ENCODE measurements at places on chromosomes 3 and 15.

DNA sequence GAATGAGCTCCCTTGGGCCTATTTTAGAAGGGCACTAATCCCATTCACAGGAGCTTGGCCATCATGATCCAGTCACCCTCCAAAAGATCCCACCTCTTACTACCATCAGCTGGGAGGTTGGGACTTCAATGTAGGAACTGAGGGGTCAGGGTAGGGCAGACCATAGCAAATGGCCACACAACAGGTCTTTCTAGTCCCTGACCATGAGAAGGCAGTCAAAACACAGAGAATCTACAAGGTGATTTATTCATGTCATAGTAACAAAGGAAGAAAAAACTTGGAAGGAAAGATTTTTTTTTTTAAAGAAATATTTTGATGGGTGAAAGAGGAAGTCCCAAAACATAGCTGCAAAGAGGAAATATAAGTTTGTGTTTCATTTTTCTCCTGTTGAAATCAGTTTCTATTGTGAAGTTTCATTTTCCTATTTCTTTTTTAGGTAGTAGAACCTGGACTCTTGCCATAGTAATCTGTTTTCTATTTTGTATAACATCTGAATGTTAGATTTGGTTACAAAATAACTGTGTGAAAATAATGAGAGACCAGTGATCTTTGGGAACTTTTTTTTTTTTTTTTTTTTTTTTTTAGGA, 23.5 kb upstream of the TNFSF10 start:
- DNase-seq, result peak; percentile 32

GRCh38 chr3:46375218-46375617, 4.5 kb downstream of the CCR5 start:
- no peak for DNase-seq

- no peak for DNase-seq
Observed at GRCh38 chr3:51733859-51734571, 27.1 kb downstream of the GRM2 start.

DNA sequence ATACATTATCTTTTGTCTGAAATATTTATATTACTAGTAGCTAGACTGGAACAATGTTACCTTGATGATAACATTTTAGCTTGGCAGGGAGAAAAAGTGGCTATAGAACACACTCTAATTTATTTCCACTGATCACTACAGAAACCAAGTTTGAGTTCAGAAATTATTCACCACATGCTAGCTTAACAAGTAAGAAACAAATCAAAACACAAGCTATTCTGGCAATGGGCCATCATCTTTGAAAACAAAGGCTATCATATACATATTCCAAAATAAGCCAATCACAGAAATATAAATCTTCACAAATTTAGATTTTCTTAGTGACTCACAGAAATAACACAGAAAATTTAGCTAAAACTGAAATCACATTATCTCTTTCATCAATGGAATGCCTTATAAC, 17.1 kb downstream of the AQR start:
- DNase-seq, result no peak

GRCh38 chr3:30342318-30343060, 263.9 kb upstream of the TGFBR2 start:
- peak; percentile 88 for DNase-seq

GRCh38 chr3:173552526-173552925, 155.0 kb downstream of the NLGN1 start:
- DNase-seq, result peak; percentile 1

DNA sequence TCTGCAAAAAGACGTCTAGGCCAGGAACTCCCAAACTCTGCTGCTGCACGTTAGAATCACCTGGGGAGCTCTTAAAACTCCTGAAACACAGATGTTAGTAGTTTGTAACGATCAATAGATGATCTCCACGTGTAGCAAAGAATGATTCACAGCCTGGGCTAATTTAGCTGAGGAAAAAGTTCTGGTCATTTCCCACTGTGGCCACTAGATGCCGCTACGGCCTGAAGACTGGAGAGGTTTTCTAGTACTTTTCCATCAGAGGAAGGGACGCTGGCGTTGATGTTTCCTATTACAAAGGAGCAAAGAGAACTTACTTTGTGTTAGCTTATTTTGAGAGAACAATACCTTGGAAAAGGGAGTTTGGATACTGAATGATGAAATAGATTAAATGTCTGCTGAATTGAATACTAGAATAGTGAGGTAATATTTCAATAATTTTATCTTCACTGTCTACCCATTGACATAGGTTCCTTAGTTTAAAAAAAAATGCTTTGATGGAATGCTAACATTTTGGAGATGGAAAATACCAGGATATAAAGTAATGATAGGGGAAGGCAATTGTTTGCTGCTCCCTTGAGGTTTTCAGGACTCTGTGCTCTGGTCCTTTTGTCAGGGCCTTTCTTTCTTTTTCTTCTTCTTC, 159.1 kb downstream of the P3H2 start:
- DNase-seq, result peak; percentile 74

- DNase-seq, result no peak
Observed at GRCh38 chr3:45537616-45537969, 57.0 kb upstream of the LIMD1 start.

- DNase-seq, result peak; percentile 56
Observed at GRCh38 chr3:112092496-112093179, 6.4 kb downstream of the C3orf52 start.

DNA sequence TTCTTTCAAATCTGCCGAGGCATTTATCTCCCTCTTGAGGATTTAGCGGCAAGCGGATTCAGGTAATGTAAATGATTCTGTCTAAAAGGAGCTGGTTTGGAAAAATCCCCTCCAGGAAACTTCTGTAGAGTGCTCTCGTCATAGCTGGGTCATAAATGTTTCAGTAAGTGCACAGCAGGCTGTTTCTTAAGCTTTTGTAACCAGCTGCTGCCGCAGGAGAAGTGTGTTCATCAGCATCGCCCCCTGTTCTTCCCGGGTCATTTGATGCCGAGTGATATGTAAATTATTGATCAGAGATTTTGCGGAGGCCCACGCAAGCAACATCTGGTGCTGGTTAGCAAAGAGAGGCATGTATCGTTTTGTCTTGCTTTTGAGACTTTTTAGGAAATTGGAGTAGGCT, 53.1 kb downstream of the DNASE1L3 start:
- no peak for DNase-seq

DNA sequence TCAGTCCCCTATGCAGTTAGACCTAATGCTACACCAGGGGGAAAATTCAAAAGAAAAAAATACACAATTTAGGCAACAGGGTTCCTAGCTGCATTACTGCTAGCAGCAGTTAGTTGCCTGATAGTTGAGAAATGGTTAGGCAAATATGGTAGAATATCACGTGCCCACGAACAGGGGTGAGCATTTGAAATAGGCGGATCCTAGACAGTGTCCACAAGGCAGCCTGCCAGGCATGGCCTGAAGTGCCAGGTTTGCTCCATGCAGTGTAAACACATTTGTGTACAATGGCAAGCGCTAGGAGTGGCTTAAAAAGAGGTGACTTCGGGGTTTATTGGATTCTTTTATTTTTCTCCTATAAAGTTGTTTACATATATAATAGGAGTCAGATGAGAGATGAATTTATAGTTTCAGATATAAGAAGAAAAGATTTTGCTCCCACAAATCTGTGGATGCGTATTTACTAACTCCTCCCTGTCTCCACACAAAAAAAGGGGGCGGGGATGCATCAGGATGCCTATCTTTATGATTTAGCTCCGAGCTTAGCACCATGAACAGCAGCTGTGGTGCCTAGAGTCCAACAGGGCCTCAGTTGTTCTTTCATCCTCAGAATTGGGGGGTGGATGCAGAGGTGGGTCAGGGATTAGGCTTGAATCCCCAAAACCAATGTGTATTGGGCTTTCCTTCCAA, 3.9 kb upstream of the TGM4 start:
- DNase-seq, result no peak

- no peak for DNase-seq
Observed at GRCh38 chr3:9776896-9777693, 7.3 kb upstream of the CAMK1 start.

- DNase-seq, result peak; percentile 76
Observed at GRCh38 chr3:123813876-123814275, 70.3 kb downstream of the MYLK start.

DNA sequence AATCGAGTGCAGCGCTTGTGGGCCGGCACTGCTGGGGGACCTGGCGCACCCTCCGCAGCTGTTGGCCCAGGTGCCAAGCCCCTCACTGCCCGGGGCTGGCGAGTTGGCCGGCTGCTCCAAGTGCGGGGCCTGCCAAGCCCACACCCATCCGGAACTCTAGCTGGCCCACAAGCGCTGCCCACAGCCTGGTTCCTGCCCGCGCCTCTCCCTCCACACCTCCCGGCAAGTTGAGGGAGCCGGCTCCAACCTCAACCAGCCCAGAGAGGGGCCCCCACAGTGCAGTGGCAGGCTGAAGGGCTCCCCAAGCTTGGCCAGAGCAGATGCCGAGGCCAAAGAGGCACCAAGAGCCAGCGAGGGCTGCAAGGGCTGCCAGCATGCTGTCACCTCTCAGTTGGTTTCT, 73.4 kb downstream of the PLXNA1 start:
- no peak for DNase-seq

DNA sequence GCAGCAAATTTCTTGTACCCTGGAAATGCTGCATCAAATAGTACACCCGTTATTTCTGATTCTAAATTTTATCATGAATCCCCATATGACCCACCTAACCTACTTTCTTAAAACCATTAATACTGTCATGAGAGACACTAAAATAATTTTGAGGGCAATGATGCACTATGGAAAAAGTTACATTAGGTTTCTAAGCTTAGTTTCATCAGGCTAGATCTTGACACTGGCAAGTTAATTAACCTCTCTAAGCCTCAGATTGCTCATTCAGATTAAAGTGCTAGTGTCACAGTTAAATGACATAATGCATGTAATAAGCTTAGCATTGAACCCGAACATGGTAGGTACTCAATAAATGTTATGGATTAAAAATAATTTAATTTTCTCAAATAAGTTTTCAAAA, 8.2 kb downstream of the GOLIM4 start:
- no peak for DNase-seq

GRCh38 chr3:46496746-46497555, 825 bp upstream of the RTP3 start:
- no peak for DNase-seq

- peak; percentile 40 for DNase-seq
Observed at GRCh38 chr15:78224023-78224411, 10.3 kb downstream of the ACSBG1 start.

GRCh38 chr3:16944356-16944755, 59.6 kb downstream of the PLCL2 start:
- DNase-seq, result no peak

DNA sequence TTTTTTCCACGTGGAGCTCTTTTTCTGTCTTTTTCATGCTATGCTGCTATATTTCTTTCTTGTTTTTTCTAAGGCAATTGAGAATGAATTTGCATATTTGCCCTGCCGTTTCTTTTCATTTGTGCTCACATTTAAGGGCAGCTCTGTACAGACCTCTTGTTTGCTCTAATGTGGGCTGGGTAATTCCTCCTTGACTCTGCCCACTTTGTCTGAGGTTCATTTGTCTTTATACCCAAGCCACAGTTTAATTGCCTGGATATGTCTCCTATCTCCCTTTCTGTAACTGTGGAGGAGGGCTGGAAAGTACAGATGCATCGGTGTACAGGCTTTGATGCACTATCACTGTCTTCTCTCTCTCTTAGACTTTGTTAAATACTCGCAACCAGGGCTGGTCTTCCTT, 195.9 kb downstream of the EPHB1 start:
- DNase-seq, result no peak

DNA sequence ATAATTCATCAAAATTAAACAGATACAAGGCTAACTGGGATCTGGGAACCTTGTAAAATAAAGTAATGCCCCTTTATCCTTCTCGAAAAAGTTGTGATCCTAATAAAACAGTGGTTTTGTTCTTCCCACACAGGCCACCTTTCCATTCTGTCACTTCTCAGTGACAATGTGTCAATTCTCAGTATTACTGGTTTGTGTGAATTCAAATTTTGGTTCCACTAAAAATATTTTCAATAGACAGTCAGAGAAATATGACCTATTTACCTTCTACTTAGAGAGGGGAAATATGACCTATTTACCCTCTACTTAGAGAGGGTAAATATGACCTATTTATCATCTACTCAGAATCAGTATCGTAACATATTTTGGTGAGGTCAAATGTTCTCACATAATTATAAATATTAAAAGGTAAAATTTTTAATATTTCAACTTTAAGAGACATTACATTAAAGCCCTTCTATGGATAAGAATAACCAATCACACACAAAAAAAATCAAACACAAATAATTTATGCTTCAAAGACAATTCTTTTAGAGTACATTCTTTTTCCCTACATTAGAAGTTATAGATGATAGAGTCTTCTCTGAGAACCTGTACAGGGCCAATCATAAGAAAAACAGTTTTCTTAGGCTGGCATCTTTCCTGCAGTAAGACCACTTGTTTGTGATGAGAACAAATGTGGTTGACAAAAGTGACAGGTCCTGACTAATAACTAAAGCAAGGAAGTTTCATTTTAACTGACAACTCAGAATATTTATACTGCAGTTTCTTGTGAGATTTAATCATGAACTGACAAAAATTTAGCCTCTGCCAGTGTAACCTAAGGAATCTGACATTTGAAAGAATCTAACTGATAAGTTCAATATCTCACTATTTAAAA, 323.3 kb downstream of the DIPK2A start:
- no peak for DNase-seq

GRCh38 chr3:158774965-158775364, 26.9 kb upstream of the MFSD1 start:
- DNase-seq, result no peak

DNA sequence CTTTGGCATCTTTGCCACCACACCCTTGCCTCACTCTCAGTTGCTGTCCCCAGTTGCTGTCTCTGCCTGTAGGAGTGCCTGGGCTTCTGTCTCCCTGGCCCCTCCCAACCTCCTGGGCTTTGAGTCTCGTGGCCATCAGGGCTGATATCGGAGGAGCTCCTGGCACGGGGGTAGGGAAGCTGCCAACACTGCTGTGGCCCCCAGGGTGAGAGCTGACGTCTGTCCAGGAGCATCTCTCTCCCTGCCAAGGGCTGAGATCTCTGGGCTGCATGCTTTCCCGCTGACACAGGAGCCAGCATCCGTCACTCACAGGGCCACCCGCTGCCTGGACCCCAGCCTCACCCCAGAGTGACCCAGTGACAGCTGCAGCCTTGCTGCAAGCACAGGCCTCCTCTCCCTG, 47.4 kb downstream of the EXOG start:
- DNase-seq, result no peak

DNA sequence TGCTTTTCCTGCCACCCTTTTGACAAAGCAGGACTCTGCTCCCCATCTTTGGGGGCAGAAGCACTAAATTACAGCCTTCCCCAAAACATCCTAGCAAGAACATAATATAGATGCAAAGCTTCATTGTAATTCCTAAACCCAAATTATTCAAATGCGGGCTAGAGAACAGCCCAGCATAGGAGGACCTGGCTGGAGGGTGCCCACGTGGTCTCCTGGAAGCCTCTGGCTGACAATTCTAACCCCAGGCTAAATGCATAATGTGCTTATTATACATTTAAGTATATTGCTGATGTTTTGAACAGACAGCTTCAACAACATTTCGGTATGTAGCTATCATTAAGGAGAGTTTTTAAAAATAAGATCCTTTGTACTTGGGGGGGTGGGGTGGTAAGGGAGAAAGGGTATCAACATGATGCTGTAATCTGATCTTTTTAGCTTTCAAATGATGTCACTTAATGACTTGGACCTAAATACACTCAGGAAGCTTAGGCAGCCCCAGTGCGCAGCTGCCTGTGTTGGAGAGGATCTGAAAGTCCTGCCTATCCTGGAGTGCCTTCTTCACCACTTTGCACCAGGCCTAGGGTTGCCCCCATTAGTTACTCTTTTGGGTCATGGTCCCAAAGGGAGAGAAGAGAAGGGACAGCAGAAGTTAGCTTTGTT, 57.2 kb upstream of the USP3 start:
- DNase-seq, result no peak
